T-helper 17 cell (primary cell): ENCODE measurements at places on chromosomes 4 and X. TPM values are rescaled to one million over a fixed set of nuclear protein-coding genes. Genes with fewer than 3 reads are reported as not detected.

CT45A1 gene
- not detected for total RNA-seq

DNA sequence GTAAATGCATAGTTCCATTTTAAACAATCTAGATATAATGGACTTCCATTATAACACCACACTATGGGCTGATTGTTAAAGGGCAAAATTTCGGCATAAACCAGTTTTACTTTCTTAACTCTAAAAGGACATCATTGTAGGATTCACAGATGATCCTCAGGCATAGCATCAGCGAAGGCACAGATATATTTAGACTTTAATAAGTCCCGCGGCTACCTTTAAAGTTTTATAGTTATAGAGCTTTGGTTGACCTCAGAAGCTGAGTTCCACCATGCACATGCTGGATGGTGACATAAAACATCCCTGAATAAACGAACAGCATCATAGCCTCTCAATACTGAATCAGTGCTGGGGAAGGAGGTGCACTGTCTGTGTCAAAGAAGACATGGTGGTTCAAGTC is 125.0 kb upstream of the PDLIM3 start:
- no peak for DNase-seq
- no peak overlapping the region for H3K27ac ChIP-seq
- no peaks in the 10 kb centered on the region for H3K4me1 ChIP-seq
- peaks cover 33% of the 10 kb centered on the region for H3K27me3 ChIP-seq
- no peaks in the 10 kb centered on the region for H3K36me3 ChIP-seq

GRCh38 chrX:8204943-8205342 is 33.9 kb upstream of the VCX2 start:
- no peaks in the 10 kb centered on the region for H3K36me3 ChIP-seq
- no peak overlapping the region for H3K27ac ChIP-seq
- H3K4me1 ChIP-seq, result no peaks in the 10 kb centered on the region
- H3K27me3 ChIP-seq, result no peaks in the 10 kb centered on the region
- H3K4me3 ChIP-seq, result no peak overlapping the region
- DNase-seq, result no peak

- no peak overlapping the region for H3K27ac ChIP-seq
- H3K27me3 ChIP-seq, result no peaks in the 10 kb centered on the region
- peaks cover 19% of the 10 kb centered on the region for H3K4me1 ChIP-seq
- no peak for DNase-seq
- H3K4me3 ChIP-seq, result peak overlapping the region; percentile 94
Measured at GRCh38 chrX:68829582-68830418, 979 bp downstream of the EFNB1 start.

- H3K36me3 ChIP-seq, result no peaks in the 10 kb centered on the region
- no peaks in the 10 kb centered on the region for H3K4me1 ChIP-seq
- DNase-seq, result no peak
- H3K27ac ChIP-seq, result no peak overlapping the region
- H3K27me3 ChIP-seq, result no peaks in the 10 kb centered on the region
Measured at GRCh38 chrX:14073556-14073955, 43.9 kb upstream of the GEMIN8 start.

GRCh38 chrX:23811108-23811651 is 28.2 kb downstream of the SAT1 start:
- H3K27ac ChIP-seq, result no peak overlapping the region
- no peak overlapping the region for H3K4me3 ChIP-seq
- DNase-seq, result no peak
- no peaks in the 10 kb centered on the region for H3K27me3 ChIP-seq
- no peaks in the 10 kb centered on the region for H3K36me3 ChIP-seq

GRCh38 chrX:20352504-20352903 is 85.8 kb upstream of the RPS6KA3 start:
- no peak for DNase-seq
- H3K27me3 ChIP-seq, result no peaks in the 10 kb centered on the region
- H3K36me3 ChIP-seq, result no peaks in the 10 kb centered on the region
- H3K27ac ChIP-seq, result peak overlapping the region; percentile 43

DNA sequence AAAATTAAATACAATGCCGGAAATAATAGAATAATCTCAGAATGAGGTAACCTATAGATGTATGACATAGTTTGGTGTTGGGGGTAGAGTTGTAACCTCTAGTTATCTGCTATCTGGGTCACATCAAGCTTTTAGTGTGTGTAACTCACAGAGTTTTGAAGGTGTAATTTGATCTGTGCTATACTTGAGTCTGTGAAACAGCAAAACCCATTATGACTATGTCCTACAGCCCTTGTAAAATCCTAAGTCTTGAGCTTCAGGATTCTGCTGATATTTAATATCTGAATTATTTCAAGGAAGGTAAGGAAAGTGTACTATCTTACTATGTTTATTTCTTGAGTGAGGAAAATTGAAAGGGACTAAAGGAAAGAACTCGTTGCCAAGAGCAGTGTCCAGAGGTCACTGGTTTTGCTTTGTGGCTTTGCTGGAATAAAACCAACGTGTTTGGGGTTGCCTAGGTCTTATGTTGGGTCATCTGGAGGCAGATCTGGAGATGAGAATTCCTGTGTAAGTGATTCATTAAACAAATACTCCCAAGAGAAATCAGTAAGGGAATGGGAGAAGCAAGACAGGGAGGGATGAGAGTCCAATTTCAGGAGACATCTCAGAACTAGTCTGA is 107.8 kb upstream of the CBLL2 start:
- peaks cover 7% of the 10 kb centered on the region for H3K27me3 ChIP-seq
- H3K4me3 ChIP-seq, result no peak overlapping the region
- DNase-seq, result no peak
- no peaks in the 10 kb centered on the region for H3K4me1 ChIP-seq

- no peak for DNase-seq
- no peaks in the 10 kb centered on the region for H3K36me3 ChIP-seq
- H3K4me3 ChIP-seq, result peak within 1 kb of the TSS; percentile 88
- H3K27ac ChIP-seq, result peak within 1 kb of the TSS; percentile 16
- peaks cover 11% of the 10 kb centered on the region for H3K4me1 ChIP-seq
- peaks cover 20% of the 10 kb centered on the region for H3K27me3 ChIP-seq
Measured at GRCh38 chrX:74421036-74421739, at the start of gene SLC16A2. Gene SLC16A2 (plus strand): TSS chrX:74421493. CDS start chrX:74421638, 145 bp downstream.

DNA sequence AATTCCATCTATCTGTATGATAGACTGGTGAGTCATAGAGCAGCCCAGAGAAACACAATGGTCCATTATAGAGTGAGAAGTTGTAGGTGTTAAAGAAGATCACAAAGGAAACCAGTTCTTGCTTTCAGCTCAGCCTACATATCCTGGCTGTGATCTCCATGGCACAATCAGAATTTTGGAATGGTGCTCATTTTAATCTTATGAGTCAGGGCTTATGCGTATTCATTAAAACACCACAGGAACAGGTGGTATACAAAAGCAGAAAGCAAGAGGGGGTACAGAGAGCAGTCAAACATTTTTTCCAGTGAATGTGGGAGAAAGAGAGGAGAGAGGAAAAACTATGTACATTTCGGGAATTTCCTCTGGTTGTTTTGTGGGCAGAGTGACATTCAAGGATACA is 126.9 kb downstream of the MFAP3L start:
- H3K27ac ChIP-seq, result no peak overlapping the region
- H3K4me1 ChIP-seq, result no peaks in the 10 kb centered on the region
- peaks cover 25% of the 10 kb centered on the region for H3K27me3 ChIP-seq
- no peak overlapping the region for H3K4me3 ChIP-seq
- H3K36me3 ChIP-seq, result no peaks in the 10 kb centered on the region
- DNase-seq, result no peak

- no peaks in the 10 kb centered on the region for H3K36me3 ChIP-seq
- H3K4me1 ChIP-seq, result no peaks in the 10 kb centered on the region
- no peak overlapping the region for H3K4me3 ChIP-seq
- H3K27me3 ChIP-seq, result no peaks in the 10 kb centered on the region
Measured at GRCh38 chr4:16864199-16864598, 34.2 kb downstream of the LDB2 start.
